ENCODE measurements at places on chromosomes 4 and X. TPM values are rescaled to one million over a fixed set of nuclear protein-coding genes. Genes with fewer than 3 reads are reported as not detected.

- no peak for DNase-seq
These were observed 34.4 kb upstream of the ANXA3 start for GRCh38 chr4:78517050-78517652.

DNA sequence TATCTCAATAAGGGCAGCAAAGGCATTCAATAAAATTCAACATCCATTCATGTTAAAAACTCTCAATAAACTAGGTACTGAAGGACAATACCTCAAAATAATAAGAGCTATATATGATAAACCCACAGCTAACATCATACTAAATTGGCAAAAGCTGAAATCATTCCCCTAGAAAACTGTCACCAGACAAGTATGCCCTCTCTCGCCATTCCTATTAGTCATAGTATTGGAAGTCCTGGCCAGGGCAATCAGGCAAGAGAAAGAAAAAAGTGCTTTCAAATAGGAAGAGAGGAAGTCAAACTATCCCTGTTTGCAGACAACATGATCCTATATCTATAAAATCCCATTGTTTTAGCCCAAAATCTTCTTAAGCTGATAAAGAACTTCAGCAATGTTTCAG, 116.8 kb downstream of the TENT5D start:
- DNase-seq = no peak

DNA sequence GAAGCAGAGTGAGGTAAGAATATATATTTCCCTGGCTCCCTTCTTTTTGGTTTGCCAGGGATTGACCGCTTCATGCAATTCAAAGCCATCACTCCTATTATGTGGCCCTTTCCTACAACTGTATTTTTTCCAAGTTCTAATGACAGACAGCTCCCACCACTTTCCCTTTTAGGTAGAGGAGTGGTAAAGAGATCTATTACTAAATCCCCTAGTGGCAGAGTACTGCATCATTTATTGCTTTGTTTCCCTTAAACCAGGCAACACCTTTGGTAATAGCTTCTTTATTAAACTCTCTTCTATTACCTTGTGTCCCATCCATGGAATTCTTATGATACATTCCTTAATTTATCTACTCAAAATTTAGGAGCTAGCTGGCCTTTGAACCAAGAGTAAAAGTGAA, 90.7 kb downstream of the CNOT6L start:
- DNase-seq = no peak

GRCh38 chr4:76554630-76555029, 119.6 kb downstream of the SHROOM3 start:
- DNase-seq = no peak

GRCh38 chr4:74100531-74100930, 1.5 kb upstream of the CXCL2 start:
- no peak for DNase-seq

DNA sequence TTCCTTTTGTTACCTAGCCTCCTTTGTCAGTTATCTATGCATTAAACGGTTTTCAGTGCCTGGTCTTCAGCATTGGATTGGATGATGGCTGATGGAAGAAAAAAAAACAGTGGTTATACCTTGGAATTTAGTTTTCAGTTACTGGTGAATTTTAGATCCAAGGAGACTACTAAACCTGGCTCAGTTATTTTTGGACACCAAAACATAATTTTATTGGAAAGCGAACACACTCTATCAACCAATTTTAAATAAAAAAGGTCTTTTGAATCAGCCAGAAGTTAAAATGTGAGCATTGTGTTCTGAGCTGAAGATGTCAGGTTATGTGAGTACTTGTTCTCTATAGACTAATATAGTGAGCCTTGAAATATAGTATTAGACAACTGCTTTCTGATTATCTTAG, 32.1 kb downstream of the FGF2 start:
- DNase-seq = no peak

- DNase-seq = no peak
These were observed 137.6 kb upstream of the TBL1X start for GRCh38 chrX:9327086-9327746.

DNA sequence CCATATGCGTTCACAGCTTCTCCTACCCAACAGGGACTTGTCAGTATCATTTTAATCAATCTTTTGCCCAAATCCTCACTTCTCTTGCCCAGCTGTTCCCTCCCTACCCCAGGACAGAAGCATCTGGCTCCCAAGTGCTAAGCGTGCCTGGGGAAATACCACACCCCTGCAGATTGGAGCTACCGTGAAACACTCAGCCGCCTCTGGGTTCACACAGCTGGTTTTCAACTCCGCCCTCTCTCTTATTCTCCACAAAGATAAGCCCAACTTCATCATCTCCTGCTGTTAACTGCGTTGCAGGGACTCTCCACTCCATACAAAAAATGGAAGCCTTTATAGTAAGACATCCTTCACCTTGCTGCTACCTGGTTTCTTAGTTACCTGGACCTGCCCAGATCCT, 147.3 kb upstream of the FTHL17 start:
- DNase-seq = no peak

GRCh38 chr4:52658641-52659000, 480 bp downstream of the USP46 start:
- DNase-seq = no peak

GRCh38 chr4:61407642-61408618, 207.8 kb downstream of the ADGRL3 start:
- DNase-seq = no peak

- DNase-seq = no peak
These were observed 60.9 kb upstream of the TRPC3 start for GRCh38 chr4:122012735-122013134.

DNA sequence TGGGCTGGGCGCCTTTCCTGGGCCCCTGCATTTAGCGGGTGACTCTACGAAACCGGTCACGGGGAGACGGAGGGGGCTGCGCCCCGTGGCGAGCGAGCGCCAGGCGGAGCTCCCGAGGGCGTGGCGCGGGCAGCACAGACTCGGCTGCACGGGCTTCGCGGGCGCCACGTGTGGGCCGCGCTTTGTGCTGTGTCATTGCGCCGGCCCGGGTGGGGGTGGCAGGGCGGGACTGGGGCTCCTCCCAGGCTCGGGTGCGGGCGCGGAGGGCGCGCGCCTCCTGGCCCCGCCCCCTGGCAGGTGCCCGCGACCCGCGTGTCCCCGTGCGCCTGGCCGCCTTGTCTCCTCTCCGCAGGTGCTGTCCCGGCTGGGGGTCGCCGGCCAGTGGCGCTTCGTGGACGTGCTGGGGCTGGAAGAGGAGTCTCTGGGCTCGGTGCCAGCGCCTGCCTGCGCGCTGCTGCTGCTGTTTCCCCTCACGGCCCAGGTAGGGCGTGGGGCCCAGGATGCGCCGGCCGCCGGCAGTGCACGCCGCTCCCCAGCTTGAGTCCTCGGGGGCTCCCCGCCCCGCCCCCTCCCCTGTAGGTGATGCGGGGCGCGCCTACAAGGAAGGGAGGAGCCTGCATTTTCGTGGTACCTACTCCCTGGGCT, 651 bp downstream of the UCHL1 start:
- peak; percentile 24 for DNase-seq

DNA sequence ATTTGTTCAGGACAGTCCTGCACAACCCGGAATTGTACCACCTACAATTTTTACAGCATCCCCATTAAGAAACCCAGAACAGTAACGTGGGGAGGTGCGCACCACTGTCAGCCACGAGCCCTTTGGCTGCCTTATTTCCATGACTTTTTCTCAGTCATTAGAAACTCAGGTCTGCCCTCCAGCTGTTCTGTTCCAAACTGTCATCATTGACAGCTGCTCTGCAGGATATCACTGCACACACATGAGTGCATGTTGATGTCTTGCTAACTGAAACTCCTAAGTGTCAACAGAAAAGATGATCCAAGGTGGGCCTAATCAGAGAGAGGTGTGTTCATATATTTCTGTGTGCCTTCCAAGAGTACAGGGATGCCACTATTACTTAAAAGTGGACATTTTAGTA, 123.4 kb downstream of the PARM1 start:
- DNase-seq = no peak

- DNase-seq = no peak
These were observed 117.1 kb downstream of the SPANXA1 start for GRCh38 chrX:141467442-141467841.

DNA sequence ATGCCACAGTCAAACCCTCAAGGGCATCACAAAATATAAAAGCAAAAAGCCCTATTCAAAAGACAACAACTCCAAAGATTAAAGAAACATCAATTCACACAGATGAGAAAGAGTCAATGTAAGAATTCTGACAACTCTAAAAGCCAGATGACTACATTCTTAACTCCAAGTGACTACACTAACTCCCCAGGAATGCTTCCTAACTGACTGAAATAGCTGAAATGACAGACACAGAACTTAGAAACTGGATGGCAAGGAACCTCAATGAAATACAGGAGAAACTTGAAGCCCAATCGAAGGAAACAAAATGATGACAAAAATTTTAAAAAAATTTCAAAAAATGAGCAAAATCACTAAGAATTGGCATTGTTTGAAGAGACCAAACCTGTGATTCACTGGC, 1047.6 kb upstream of the PCDH10 start:
- no peak for DNase-seq

The AMOT gene
- total RNA-seq = 1.4 TPM

The UNC5C gene
- not detected for total RNA-seq

The ANAPC10 gene
- total RNA-seq = 27.5 TPM
